Activated CD4-positive, alpha-beta memory T cell treated with anti-CD3 and anti-CD28 coated beads, Interleukin-2, amount 10 ng/mL, durations not matched to agents 7 days and 5 days (primary cell): ENCODE measurements at places on chromosomes 6 and 20. TPM values are rescaled to one million over a fixed set of nuclear protein-coding genes. Genes with fewer than 3 reads are reported as not detected.

Gene EPB41L1
- not detected for total RNA-seq

- H3K4me3 ChIP-seq = no peak overlapping the region
- no peaks in the 10 kb centered on the region for H3K4me1 ChIP-seq
- peaks cover 4% of the 10 kb centered on the region for H3K36me3 ChIP-seq
- H3K27me3 ChIP-seq = no peaks in the 10 kb centered on the region
Observed at GRCh38 chr6:134359302-134359701, 41.4 kb upstream of the SGK1 start.

GRCh38 chr6:149820506-149820905 lies 43.7 kb downstream of the LRP11 start:
- H3K36me3 ChIP-seq = no peaks in the 10 kb centered on the region
- H3K4me3 ChIP-seq = no peak overlapping the region
- H3K27me3 ChIP-seq = no peaks in the 10 kb centered on the region
- H3K4me1 ChIP-seq = peaks cover 2% of the 10 kb centered on the region
- no peak for DNase-seq

- no peak for DNase-seq
- no peaks in the 10 kb centered on the region for H3K36me3 ChIP-seq
- H3K4me1 ChIP-seq = peaks cover 8% of the 10 kb centered on the region
- H3K27ac ChIP-seq = no peak overlapping the region
- peaks cover 3% of the 10 kb centered on the region for H3K27me3 ChIP-seq
Observed at GRCh38 chr6:160261991-160262680, 3.5 kb upstream of the SLC22A2 start.

GRCh38 chr6:25002326-25003091 lies 66.7 kb upstream of the RIPOR2 start:
- no peak for DNase-seq
- no peak overlapping the region for H3K4me3 ChIP-seq
- peaks cover 62% of the 10 kb centered on the region for H3K4me1 ChIP-seq
- no peaks in the 10 kb centered on the region for H3K27me3 ChIP-seq

- H3K36me3 ChIP-seq = no peaks in the 10 kb centered on the region
- no peak for DNase-seq
- no peak overlapping the region for H3K27ac ChIP-seq
- no peaks in the 10 kb centered on the region for H3K4me1 ChIP-seq
- H3K4me3 ChIP-seq = no peak overlapping the region
Observed at GRCh38 chr6:7705483-7705882, 20.4 kb upstream of the BMP6 start.
